Omental fat pad (tissue), 4 donors: ENCODE measurements at places on chromosomes 7 and 10. TPM values are rescaled to one million over a fixed set of nuclear protein-coding genes. Genes with fewer than 3 reads are reported as not detected.

GRCh38 chr10:79376078-79376628 is 28.9 kb downstream of the PPIF start:
- DNase-seq: no peak

GRCh38 chr10:46301721-46302479 is 15.1 kb downstream of the ANTXRL start:
- no peak for DNase-seq

- no peak for DNase-seq
Measured at GRCh38 chr7:103150192-103150591, 1.3 kb upstream of the NAPEPLD start.

GRCh38 chr10:69963178-69963834 is 89.3 kb upstream of the MACROH2A2 start:
- no peak for DNase-seq

GRCh38 chr10:121919666-121920065 is 8.2 kb downstream of the ATE1 start:
- DNase-seq: no peak

DNA sequence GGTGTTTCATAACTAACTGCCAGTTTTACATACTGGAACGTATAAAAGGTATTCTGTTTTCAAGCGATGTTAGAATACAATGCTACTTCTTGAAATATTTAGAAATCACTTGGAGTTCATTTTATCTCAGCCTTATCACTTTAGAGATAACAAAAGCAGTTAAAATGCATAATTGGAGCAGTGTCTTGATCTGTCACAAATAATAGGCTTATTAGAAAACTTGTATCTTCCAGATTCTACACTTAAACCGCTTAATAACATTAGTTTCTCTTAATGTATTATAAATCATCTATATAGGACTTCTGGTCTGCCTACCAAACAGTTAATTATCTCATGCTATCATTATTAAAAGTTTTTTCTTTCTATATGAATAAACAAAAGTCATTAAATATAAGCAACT is 104.4 kb downstream of the TAF3 start:
- DNase-seq: no peak

GRCh38 chr10:129652521-129653201 is 185.6 kb downstream of the MGMT start:
- DNase-seq: no peak

GRCh38 chr10:119401671-119402395 is 140.7 kb downstream of the RGS10 start:
- DNase-seq: no peak

- DNase-seq: no peak
Measured at GRCh38 chr10:114281461-114281860, 42.4 kb downstream of the VWA2 start.

- DNase-seq: no peak
Measured at GRCh38 chr10:33938001-33938400, 603.5 kb upstream of the NRP1 start.

DNA sequence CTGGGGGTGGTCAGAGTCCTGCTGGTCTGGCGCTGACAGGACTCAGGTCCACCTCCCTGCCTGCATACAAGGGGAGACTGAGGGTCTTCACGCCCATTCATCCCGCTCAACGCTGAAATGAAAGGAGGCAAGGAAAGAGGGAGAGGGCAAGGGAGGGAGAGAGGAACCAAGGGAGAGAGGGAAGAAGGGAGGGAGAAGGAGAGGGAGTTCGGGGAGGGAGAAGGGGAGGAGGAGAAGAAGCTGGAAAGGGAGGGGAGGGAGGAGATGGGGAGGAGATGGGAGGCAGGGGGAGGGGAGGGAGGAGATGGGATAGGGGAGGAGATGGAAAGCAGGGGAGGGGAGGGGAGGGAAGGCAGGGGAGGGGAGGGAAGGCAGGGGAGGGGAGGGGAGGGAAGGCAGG is 69.4 kb upstream of the INPP5A start:
- no peak for DNase-seq

DNA sequence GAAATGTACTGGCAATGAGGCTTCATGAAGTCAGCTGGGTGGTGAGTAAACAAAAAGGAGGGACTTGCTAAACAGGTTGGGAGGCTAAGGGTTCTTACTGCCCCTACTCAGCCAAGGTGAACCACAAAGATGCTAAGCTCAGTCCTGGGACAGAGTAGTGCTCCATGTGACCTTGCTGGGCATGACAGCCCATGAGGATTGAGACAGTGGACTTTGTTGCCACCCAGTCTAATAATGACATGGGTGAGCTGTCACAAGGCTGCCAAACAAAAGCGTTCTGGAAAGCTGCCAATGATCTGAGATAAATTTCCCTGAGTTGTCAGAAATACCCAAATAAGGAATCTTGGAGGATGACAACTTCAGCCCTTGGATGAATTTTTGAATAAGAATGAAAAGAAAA is 75.2 kb downstream of the CLEC2L start:
- no peak for DNase-seq

GRCh38 chr7:149100821-149101220 is 10.3 kb upstream of the ZNF786 start:
- no peak for DNase-seq

- no peak for DNase-seq
Measured at GRCh38 chr10:106661133-106661766, 503.3 kb downstream of the SORCS1 start.

DNA sequence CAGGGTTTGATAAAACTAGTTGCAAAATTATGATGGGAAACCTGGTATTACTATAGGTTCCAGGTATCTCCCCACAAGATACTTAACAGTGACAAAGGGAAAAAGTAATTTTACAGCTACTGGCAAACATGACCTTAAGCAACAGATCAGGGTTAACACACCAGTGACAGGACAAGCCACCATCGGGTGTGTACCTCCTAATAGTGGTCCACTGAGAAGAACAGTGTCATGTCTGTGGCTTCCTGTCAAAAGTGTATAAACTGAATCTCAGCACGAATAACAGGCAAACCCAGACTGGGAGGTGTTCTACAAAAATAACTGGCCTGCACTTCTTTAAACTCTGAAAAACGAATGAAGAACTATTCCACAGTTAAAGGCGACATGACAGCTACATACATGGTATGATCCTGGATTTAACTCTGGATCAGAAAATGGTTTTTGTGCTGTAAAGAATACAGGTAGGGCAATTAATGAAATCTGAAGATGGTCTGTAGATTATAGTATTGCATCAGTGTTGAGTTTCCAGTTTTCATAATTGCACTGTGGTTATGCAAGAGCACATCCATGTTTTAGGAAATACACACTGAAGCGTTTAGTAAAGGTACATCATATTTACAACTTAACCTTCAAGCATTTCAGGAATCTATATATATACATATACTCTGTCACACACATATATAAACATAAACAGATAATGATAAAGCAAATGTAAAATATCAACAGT is 32.0 kb upstream of the ARMS2 start:
- no peak for DNase-seq

DNA sequence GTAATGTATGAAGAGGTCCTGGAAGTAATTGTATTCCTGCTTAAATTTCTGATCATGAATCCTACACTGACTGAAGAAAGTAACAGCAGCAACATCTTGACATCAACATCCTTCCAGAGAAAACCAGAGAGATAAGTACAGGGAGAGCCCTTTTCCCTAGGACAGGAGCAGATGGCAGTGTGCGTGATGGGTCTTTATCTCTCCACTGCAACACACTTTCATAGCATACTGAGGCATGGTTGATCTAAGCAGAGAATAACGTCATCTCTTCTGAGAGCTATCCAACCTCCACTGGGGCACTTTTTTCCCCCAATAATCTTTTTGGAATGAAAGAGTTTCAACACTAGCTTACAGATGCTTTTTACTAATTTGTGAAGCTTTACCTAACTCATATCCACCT is 342 bp downstream of the OR2A25 start:
- DNase-seq: no peak

DNA sequence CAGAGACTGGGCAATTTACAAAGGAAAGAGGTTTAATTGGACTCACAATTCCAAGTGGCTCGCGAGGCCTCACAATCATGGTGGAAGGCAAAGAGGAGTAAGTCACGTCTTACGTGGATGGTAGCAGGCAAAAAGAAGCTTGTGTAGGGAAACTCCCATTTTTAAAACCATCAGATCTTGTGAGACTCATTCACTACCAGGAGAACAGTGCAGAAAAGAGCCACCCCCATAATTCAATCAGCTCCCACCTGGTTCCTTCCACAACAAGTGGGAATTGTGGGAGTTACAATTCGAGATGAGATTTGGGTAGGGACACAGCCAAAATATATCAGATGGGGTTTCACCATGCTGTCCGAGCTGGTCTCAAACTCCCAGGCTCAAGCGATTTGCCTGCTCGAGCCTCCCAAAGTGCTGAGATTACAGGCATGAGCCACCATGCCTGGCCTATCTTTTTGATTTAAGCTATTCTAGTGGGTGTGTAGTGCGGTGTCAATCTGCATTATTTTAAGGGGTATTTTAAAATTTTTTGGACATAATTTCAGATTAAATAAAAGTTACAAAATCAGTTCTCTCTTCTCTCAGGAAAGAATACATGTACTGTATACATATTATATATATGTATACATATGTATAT is 9.0 kb upstream of the MRPS16 start:
- no peak for DNase-seq

DNA sequence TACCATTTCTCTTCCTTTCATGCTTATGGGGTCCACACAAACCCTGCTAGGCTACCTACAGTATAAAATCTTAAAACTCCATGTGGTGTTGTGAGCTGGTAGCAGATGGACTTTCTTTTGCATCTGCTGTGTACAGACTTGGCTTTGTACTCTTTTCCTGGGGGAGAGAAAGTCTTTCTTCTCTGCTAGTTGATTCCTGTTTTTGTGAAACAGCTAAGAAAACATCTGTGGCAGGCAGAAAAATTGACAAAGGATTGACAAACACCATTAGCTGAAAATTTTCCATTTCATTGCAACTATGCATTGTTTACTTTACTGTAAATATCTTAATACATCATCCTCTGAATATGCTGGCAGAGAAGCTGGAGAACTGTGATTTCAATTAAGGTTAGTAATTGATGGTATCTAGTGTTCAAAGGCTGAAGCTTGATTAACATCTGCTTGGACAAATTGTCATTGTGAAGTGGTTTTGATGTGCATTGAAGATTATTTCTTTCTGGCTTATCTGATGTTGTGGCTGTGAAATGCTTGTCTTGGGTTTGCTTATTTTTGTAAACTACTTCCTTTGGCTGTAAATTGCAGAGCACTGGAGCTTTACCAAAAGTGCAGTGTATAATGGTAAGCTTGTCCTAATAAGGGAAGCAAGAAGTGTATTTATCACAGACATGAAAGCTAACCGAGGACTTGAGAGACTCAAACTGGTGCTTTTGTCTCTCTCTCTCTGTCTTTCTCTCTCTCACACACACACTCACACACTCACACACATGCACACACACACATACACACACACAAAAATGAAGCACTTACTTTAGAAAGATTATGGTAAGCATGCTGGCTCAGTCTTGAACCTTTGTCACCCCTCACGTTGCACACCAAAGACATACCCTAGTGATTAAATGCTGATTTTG is at the start of gene FOXP2:
Gene FOXP2, plus strand, starts transcription at position 660 of the 908 bp plus-strand sequence. CDS start 11,697 bp downstream, outside the sequence.
- no peak for DNase-seq

DNA sequence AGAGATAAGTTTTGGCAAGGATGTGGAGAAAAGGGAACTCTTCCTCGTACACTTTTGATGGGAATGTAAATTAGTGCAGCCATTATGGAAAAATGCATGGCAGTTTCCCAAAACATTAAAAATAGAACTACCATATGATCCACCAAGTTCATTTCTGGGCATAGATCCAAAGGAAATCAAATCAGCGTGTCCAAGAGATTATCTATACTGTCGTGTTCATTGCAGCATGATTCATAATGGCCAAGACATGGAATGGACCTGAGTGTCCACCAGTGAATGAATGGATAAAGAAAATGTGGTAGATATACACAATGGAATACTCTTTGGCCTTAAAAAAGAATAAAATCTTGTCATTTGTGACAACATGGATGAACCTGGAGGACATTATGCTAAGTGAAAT is 70.3 kb upstream of the RSU1 start:
- DNase-seq: no peak

DNA sequence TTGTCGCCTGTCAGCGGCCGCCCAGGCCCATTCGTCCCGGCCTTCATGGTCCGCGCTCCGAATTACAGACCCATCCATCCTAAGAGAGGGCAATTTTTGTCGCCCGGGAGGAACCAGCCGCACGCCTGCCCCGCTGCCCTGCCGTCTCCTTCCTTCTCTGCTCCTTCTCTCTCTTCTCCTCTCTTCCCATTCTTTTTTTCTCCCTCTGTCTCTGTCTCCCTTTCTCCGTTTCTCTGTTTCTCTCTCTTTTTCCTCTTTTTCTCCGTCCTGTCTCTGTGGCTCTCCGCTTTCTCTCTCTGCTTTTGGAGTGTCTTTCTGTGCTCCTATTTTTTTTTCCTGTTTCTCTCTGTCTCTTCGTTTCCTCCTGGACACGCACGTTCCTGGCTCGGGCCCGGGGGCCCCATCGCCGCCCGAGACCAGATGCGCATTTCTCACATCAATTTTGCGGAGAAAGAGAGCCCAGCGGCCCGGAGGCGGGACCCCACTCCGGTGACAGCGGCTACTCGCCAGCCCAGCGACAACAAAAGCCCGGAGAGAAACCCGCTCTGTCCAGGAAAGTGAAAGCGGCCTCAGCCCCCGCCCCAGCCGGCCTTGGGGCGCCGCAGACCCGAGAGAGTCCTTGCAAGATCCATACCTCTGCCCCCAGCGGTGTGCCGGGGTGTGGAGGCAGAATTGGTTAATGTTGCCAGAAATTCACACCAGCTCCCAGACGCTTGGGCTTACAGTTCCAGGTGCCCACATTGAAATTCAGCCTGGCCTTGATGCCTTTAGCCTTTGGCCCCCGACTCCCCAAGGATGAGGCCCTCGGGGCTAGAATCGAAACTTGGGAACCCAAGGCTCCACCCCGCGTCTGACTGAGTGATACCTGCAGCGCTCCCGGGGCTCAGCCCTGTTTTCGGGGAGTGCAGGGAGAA is 4.1 kb downstream of the LBX1 start:
- DNase-seq: no peak

DNA sequence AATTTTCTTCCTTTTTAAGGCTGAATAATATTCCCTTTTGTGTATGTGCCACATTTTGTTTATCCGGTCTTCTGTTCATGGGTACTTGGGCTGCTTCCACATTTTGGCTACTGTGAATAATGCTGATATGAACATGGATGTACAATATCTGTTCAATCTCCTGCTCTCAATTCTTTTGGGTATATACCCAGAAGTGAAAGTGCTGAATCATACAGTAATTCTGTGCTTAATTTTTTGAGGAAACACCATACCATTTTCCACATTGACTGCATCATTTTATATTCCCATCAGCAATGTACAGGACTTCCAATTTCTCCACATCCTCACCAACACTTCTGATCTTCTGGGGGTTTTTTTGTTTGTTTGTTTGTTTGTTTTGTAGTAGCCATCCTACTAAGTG is 135.0 kb upstream of the INHBA start:
- no peak for DNase-seq

LRRC4 gene
- 1.2 TPM for total RNA-seq

ZSWIM8 gene
- 84.9 TPM for total RNA-seq

RGR gene
- 3.3 TPM for total RNA-seq

CALCR gene
- 0.50 TPM for total RNA-seq

OR2A1 gene
- not detected for total RNA-seq

DPYSL4 gene
- total RNA-seq: 0.79 TPM

DOCK1 gene
- total RNA-seq: 44.8 TPM

ACSL5 gene
- total RNA-seq: 58.8 TPM

ELN gene
- total RNA-seq: 63.3 TPM

LEP gene
- 715 TPM for total RNA-seq

ASB13 gene
- 15.0 TPM for total RNA-seq
